ENCODE measurements at places on chromosomes 2 and 18.

GRCh38 chr2:49032126-49032525 is 122.2 kb downstream of the FSHR start:
- no peak for DNase-seq

DNA sequence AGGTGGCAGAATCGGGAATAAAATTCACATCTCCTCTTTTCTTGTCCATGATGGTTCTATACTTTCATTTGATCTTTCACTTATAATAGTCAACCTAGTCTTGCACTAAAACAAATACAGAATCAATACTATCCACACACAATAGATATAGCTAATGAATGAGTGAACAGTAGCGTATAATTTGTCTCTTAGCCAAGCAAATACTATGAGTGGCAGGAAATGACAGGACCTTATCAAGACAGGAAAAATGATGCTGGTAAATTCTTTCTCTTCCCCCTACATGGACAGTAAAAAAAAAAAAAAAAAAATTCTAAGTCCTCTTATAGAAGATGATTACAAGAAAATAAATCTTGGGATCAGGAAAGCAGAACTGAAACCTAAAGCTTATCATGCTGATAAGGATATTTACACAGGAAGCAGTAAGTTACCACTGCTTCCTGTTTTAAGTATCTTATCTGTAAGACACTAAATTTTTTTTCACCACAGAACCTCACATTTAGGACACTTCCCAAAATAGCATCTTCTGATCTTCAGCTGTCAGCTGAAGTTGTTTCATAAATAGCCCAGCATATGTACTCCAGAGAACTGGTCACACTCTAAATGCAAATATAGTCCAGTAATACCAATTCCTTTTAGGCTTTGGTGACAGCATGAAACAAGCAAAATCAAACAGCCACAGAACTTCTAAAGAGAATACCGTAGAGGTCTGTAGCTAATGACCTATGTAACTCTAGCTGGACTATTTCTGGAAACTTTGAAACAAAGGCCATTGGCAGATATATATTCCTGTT is 27.0 kb downstream of the IRS1 start:
- no peak for DNase-seq

- no peak for DNase-seq
Measured at GRCh38 chr18:13605477-13605876, 120.9 kb downstream of the FAM210A start.

- DNase-seq, result no peak
Measured at GRCh38 chr2:171206422-171207115, 45.9 kb upstream of the TLK1 start.

DNA sequence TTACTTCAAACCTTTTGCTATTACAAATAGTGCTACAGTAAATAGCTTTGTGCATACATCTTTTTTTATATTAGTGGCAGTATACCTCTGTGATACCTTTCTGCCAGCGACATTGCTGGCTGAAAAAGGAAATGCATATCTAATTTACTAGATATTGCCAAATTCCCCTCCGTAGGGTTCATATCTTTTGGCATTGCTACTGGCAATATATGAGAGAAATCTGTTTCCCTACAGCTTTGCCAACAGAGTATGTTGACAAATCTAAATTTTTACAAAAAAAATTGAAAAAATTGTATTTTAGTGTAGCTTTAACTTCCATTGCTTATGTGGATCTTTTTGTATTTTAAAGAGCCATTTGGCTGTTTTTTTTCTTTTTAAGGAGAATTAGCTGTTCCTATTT is 426.7 kb downstream of the TRIB2 start:
- DNase-seq, result no peak

DNA sequence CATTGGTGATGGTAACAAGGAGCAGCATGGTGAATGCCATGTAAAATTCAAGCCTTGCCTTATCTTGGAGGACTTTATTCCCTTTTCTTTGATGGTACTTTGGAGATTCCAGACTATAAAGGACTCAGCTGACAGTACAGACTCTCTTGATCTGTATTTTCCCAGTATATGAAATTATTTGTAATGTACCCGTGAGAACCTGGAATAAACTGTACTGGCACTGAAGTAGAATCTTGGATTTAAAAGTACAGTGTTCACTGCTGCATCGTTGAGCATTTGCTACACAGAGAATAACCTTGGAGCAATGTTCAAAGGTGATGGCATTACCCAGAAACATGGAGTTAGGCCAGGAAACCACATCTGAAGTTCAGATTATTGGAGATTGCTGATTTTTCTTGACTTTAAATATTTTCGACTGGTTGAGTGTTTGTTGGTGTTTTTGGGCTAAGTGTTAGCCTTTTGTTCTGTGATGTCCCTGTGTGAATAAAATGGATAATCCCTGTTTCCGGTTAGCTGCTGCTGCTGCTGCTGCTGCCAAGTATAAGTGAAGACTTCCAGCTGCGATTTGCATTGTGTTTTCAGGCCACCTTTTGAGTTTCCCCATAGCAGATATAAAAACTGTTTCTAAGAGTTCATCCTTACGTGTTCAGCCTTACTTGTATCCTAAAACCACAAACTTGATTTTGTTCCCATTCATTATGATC is 122.0 kb downstream of the SPTBN1 start:
- no peak for DNase-seq
